ENCODE measurements at places on chromosomes 4 and X. TPM values are rescaled to one million over a fixed set of nuclear protein-coding genes. Genes with fewer than 3 reads are reported as not detected.

Gene TKTL2
- total RNA-seq: not detected

Gene CCKAR
- not detected for total RNA-seq

Gene NR0B1
- not detected for total RNA-seq

Gene MAOA
- 74.5 TPM for total RNA-seq

Gene CDS1
- total RNA-seq: 0.09 TPM

Gene CCDC120
- total RNA-seq: 0.45 TPM

Gene TMEM35A
- 1.8 TPM for total RNA-seq

Gene RBBP7
- 113 TPM for total RNA-seq

Gene GPR82
- total RNA-seq: not detected

Gene PACRGL
- total RNA-seq: 26.7 TPM

Gene GRIPAP1
- total RNA-seq: 34.5 TPM

Gene NLGN4X
- not detected for total RNA-seq

Gene FGF2
- total RNA-seq: 36.0 TPM

Gene MXD4
- total RNA-seq: 94.7 TPM

Gene DMRTC1
- total RNA-seq: not detected
